ENCODE measurements at places on chromosomes 7 and 10.
A peak's percentile ranks its signal among the peaks of the same experiment; 100 is the strongest.

GRCh38 chr10:75395066-75395931, 6.3 kb downstream of the ZNF503 start:
- DNase-seq = no peak

GRCh38 chr10:50613726-50614443, 9.9 kb downstream of the SGMS1 start:
- DNase-seq = no peak

- DNase-seq = no peak
Measured at GRCh38 chr10:101834341-101834740, 9.3 kb downstream of the KCNIP2 start.

DNA sequence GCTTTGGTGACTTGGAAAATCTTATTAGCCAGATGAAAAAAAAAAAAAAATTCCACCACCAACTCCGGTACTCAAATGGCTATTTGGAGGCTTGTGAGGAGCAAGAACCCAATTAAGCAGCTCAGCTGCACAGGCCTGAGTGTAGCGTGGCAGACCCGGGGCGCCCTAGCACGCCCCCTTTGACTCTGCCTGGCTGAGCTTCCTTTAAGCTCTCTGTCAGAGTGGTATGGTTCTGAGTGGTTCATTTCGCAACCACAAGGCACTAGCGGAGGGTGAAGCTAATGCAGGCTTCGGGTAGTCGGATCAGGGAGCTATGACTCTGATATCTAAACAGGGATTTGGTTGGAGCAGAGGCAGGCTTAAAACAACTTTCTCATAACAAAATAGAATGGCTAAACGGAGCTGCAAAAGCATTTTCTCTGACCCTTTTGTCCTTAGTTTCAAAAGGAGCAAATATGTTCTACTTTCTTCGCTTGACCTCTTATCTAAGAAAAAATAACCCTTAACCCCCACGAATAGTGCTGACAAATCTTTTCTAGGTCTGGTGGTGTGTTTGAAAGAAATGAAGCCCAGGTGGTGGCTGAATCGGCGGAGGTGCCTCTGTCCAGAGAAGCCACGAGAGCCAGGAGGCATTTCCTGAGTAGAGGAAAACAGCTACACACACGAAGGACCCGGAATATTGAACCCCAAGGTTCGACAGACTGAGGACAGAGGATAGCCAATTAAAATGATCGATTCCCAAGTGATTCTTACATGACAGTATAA, 285.4 kb upstream of the GLI3 start:
- DNase-seq = no peak

- DNase-seq = no peak
Measured at GRCh38 chr7:23027261-23027660, 13.3 kb upstream of the HYCC1 start.

- peak; percentile 58 for DNase-seq
Measured at GRCh38 chr10:28327491-28327880, 24.6 kb upstream of the MPP7 start.

Data from non-pigmented ciliary epithelial cell (primary cell).